Stimulated activated naive CD8-positive, alpha-beta T cell treated with anti-CD3 and anti-CD28 coated beads, Interleukin-15, amount 100 ng/mL, for 72 hours (primary cell): ENCODE measurements at places on chromosomes 3 and 15.

GRCh38 chr3:30628901-30629590, 22.6 kb downstream of the TGFBR2 start:
- DNase-seq: no peak

DNA sequence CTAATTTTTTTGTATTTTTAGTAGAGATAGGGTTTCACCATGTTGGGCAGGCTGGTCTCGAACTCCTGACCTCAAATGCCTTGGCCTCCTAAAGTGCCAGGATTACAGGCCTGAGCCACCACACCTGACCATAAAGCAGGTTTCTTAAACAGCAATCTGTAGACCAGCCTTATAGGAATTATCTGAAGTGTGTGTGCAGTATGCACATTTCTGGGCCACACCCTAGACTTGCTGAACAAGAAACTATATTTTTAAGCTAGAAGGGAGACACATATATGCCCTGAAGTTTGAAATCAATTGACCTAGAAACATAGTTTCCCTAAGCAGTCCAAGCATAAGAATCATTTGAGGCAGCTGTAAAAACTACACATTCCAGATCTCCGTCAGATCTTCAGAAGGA, 805.7 kb downstream of the TUSC7 start:
- no peak for DNase-seq

- DNase-seq: no peak
Measured at GRCh38 chr3:155302891-155303290, 9.4 kb upstream of the STRIT1 start.

- peak; percentile 69 for DNase-seq
Measured at GRCh38 chr15:63191895-63192618, 2.7 kb downstream of the RAB8B start.

GRCh38 chr15:64305261-64305660, 50.7 kb downstream of the CSNK1G1 start:
- no peak for DNase-seq

GRCh38 chr3:156957715-156958114, 131.6 kb downstream of the LEKR1 start:
- no peak for DNase-seq

GRCh38 chr3:102223132-102223531, 211.7 kb upstream of the ZPLD1 start:
- DNase-seq: no peak

DNA sequence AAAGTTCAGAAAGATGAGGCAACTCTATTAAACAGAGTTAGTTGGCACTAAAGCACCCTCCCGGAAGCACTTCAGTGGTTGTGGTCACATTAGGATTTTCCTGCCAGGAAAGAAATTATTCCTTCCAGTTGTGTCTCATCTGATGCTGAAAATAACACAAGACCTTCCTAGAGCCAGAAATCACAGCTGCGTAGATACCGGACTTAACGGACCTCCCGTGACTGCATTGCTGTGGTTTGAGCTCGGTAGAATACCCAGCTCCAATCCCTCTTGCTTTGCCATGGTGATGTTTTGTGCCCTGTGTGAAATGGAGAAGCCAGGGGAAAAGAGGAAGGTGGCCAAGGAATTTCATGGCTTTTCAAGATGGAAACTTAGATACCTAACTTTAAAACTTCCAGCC, 215.0 kb upstream of the IGF1R start:
- no peak for DNase-seq

DNA sequence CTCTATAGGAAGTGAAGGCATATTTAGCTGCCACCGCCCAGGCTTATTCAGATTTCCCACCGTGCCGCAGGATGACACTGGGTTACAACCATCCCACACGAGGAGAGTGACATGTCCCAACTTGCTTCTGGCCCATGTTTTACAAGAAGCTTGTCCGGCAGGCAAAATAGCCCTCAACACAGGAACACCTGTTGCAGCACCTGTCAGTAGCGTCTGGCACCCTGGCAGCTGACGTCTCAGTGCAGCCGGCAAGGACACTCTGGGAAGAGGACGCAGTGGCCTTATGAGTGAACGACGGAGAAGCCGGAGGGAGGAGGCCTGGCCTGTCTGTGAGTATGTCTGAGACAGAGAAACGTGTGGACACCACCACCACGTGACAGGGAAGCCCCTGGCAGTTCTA, 32.1 kb downstream of the FAM174B start:
- no peak for DNase-seq

- no peak for DNase-seq
Measured at GRCh38 chr15:59158701-59159034, 48.0 kb upstream of the LDHAL6B start.

DNA sequence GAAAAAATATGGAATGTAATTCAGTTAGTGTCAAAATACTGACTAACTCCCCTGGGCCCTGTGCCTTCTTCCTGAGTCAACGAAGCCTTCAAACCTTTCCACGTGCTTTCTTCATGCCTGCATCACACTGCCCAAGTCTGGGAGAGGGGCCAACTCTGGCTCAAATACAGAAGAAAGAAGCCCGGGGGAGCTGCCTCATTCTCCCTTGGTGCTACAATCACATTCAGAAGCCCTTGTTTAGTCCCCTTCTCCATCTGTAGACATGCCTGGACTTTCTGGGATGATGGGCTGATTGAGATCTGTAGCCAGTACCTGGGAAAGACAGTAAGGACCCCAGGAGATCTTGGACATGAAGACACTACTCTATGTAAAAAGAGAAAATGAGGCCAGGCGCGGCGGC, 77.8 kb upstream of the GSK3B start:
- DNase-seq: no peak

- DNase-seq: no peak
Measured at GRCh38 chr3:126952261-126952982, 30.5 kb upstream of the PLXNA1 start.

GRCh38 chr3:140185375-140185774, 250.4 kb downstream of the CLSTN2 start:
- no peak for DNase-seq

DNA sequence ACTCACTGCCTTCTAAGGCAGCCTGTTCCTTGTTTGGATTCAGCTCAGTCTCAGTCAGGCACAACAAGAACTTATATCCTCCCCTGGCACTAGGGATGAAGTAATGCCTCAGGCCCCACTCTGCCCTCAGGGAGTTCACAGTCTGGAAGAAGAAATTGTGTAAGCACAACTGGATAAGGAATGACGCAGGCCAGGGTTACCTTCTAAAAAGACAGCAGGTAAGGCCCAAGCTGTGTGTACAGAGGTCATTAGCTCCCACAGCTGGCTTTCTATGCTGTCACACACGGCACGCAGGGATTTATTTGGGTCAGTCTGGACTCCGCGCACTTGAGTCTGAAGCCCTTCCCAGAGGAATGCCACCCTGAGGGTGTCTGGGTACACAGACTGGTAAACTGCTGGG, 82.9 kb downstream of the IQSEC1 start:
- no peak for DNase-seq

DNA sequence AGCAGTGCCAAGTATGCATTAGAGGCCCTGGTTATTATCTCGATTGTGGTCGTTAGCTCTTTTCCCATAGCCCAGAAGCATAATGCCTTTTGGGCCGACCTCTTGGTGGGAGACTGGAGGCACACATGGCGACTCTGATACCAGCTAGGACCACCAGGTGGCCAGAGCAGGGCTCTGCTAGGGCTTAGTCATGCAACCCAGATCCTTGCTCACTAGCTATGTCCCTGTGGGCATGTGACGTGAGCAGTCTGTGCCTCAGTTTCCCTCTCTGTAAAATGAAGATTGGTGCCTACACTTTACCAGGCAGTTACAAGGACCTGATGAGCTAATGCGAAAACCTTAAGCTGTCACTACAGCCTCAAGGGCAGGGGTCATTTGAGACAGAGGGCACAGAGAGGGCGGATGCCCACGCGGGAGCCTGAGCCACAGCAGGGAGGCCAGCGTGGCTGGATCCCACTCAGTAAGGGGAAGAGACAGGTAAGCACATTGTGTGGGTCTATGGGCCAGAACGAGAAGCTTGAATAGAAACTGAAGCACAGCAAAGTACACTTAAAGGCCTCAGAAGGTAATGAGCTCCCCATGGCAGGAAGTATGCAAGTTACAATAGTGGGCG, 8.8 kb downstream of the KLF15 start:
- no peak for DNase-seq

- DNase-seq: no peak
Measured at GRCh38 chr3:71890356-71890931, 105.5 kb upstream of the PROK2 start.

GRCh38 chr3:14531856-14532395, 8.2 kb downstream of the GRIP2 start:
- no peak for DNase-seq

GRCh38 chr3:50371133-50371685, 11.9 kb upstream of the TMEM115 start:
- no peak for DNase-seq

DNA sequence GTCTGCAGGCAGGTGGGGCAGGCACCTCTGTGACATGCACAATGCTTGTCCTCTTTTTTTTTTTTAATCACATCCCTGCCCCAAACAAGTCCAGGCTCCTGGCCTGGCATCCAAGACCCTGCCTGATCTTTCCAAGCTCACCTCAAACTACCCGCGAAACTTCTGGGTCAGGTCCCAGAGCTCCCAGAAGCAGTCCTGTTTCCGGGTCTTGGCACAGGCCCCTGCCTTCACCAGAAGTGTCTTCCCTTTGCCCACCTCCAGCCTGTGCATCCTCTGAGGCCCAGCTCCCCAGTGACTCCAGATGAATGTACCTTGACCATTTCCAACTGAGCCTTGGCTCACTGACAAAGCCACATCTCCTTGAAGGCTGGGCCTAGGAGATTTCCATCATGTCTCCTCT, 23.0 kb downstream of the PLA2G4E start:
- DNase-seq: no peak

DNA sequence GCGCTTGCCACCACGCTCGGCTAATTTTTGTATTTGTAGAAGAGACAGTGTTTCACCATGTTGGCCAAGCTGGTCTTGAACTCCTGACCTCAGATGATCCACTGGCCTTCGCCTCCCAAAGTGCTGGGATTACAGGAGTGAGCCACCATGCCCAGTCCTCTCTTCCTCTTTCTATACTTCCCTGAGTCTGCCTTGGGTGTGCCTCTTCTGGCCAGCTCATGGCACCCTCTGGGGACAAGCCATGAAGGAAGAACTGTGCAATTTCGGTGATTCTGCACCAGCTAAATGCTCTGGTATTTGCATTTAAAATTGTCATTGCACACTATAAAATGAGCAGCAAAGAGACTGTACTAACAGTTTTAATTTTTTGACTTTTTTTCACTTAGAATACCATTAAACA, 66.6 kb downstream of the IL20RB start:
- DNase-seq: no peak

GRCh38 chr3:113952921-113953320, 5.1 kb downstream of the ZDHHC23 start:
- DNase-seq: no peak

- DNase-seq: no peak
Measured at GRCh38 chr3:151969026-151969642, 95.7 kb downstream of the SUCNR1 start.

- no peak for DNase-seq
Measured at GRCh38 chr15:86555939-86556338, 476.3 kb downstream of the AGBL1 start.

DNA sequence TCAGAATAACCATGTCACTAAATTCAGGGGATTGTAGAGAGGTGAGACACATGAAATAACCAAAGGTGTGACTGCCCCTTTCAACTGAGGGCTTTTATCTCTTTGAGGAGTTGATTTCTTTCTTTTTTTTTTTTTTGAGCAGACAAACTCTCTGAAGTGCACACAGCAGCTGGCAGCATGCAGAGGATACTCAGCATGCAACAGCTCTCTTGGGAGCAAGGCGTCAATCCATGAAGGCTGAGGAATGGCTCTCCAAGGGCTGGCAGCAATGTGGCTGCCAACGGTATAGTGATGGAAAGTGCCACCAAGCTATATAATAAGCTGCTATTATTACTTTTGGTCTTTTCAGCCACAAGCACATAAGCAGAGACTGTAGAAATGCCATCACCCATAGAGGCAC, 226.7 kb upstream of the FEZF2 start:
- DNase-seq: no peak

GRCh38 chr3:173273838-173274237, 123.7 kb upstream of the NLGN1 start:
- DNase-seq: no peak

DNA sequence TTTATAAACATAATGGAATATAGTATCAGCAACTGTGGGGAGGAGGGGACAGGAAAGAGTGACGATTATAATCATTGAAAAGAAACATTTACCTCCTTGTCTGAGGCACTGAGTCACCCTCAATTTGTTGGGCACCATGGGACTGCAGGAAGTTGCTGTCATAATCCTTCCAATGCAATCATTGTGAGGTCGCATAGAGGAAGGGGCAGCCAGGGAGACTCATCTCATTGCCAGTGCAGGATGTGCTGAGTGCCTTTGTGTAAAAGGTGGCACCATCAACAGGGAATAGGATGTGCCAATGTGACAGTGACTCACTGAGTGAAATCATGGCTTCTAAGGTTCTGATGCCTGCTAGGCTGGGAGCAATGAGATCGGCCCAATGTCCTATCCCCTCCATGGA, 300.4 kb upstream of the ADAMTS9 start:
- DNase-seq: no peak

- DNase-seq: peak; percentile 13
Measured at GRCh38 chr15:82952158-82953081, at the start of gene HOMER2. HOMER2 (minus strand) TSS chr15:82952720; CDS start chr15:82952535, 185 bp downstream.

GRCh38 chr15:74422652-74423430, 10.9 kb downstream of the SEMA7A start:
- no peak for DNase-seq

DNA sequence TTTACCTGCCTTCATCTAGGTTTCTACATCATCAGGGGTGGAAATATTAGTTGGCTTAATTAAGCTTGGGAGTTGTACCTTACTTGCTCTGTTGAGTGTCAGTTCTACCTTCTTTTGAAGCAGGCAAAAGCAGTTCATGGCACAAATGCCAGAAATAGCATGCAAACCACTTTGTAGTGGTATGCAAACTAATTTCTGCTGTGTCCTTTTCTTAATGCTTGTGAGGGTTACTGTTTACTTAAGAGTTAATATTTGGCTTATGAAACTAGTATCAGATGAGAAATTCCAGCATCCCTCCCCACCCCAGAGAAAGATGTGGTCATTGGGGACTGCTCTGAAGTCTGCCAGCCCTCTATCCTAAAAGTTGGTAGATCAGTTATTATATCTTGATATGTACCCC, 7.1 kb downstream of the ATP2C1 start:
- DNase-seq: no peak

GRCh38 chr15:69439623-69440022, 13.0 kb upstream of the RPLP1 start:
- DNase-seq: no peak

DNA sequence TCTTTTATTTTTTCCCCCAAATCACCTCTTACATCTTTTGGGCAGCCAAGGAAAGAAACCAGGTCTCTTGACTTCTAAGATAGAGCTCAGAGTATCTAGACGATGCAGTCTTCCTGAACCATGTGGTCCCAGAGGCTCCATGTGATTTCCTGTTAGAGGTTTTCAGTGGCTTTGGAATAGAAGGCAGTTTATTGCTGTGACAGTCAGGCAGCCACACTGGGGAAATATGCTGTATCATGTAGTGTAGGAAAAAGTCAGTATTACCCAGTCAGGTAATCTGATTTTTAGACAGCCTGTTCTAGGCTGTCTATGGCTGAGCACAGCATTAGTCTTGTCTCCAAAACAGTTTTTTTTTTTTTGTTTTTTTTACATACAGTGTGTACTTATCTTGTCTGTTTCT, 294.3 kb downstream of the THSD4 start:
- DNase-seq: no peak
